ENCODE measurements at places on chromosomes 11 and 22.

DNA sequence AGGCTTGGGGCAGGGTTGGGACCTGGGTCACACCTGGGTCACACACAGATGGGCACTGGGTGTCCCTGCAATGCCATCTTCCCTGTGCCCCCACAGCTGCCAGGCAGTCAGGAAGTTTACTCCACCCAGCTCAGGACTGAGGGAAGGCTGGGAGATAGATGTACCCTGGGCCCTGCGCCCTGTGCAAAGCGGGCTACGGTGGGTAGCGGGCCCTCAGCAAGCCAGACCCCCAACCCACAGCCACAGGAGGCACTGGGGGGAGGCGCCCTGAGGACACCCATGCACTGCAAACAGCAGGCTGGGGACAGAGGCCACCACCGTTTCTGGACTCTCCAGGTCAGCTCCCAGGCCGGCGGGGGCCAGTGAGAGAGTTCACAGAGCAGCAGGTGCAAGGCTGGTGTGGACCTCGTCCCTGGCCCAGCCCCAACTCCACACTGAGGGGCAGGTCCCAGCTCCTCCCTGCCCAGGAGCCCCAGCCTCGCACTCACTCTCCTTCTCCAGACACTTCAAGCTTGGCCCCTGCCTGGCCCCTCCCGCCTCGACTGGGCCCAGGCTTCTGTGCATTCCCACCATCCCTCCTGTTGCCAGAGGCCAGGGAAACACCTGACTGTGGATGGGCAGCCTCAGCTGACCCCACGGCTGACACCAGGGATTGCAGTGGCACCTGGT, 4.9 kb downstream of the DUSP8 start:
- DNase-seq = no peak

DNA sequence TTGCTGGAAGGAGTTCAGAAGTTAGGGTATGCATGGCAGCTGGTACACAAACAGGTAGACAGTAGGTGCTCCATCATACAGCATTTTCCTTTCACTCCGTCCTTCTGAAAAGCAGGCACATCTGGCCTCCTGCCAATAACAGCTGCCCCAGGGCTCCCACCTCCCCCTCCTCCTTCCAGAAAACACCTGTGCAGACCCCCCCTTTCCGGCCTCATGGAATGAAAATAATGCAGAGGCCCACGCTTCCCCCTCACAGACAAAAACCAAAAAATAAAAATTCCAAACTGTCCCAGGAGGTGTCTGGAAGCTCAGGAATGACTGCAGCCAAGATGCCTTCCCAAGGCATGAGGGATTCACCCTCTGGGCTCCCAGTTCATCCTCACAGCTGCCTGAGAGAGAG, 185.5 kb downstream of the MN1 start:
- DNase-seq = no peak

DNA sequence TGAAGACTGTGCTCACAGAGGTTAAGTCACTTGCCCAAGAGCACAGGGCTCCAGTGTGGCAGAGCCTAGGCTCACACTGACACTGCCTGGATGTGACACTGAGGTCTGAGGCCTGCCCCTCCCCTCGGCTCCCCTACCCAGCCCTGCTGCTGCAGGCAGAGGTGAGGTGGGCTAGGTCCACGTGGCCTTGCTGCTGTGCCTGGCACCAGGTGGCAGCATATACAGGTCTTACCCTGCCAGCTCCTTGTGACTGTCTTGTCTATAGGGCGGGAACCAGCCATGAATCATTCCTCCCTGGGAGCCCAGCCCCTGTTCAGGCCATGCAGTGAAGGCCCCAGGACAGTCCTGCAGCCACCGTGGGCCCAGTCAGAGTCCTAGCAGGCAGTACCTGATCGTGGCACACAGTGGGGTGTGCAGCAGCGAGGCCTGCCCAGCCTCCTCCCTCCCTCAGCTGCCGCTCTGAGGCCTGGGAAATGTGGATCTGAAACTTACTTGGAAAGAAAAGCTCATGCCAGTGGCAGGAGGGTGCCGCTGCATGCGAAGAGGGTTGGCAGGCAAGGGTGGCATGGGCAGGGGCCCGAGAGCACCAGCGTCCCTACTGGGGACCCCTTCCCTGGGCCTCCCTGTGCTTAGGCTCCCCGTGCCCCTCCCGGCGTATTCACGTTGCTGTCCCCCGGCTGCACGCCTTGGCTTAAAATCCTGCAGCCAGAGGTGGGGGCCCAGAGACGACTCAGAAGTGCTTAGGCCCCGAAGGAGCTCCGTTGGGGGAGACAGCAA, 1.2 kb upstream of the CERK start:
- DNase-seq = peak; percentile 67

DNA sequence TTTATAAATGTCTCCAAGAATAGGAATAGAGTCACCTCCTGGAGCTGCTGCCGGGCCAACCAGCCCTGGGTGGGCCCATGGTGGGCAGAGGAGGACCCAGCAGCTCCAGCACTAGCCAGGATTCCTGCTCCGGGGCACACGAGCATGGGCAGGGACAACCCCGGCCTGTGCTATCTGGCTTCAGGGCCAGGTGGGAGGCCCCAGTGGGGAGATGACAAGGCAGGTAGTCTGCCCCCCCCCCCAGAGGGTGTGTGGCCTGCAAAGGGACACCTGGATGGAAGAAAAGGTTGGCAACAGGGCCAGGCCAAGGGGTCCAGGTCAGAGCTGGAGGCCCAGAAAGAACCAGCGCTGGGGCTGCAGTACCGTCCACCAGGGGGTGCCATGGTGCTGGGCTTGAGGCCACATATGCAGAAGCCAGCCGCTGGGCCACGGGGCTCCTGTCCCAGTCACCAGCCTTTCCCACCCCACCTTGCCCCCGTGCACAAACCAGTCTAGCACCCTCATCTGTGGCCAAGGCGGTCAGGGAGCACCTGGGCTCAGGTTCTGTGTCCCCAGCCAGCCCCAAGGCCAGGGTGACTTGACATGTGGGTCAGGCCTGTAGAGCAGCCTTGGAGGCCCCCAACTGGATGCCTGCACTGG, 3.4 kb downstream of the TSPAN32 start:
- DNase-seq = peak; percentile 43

DNA sequence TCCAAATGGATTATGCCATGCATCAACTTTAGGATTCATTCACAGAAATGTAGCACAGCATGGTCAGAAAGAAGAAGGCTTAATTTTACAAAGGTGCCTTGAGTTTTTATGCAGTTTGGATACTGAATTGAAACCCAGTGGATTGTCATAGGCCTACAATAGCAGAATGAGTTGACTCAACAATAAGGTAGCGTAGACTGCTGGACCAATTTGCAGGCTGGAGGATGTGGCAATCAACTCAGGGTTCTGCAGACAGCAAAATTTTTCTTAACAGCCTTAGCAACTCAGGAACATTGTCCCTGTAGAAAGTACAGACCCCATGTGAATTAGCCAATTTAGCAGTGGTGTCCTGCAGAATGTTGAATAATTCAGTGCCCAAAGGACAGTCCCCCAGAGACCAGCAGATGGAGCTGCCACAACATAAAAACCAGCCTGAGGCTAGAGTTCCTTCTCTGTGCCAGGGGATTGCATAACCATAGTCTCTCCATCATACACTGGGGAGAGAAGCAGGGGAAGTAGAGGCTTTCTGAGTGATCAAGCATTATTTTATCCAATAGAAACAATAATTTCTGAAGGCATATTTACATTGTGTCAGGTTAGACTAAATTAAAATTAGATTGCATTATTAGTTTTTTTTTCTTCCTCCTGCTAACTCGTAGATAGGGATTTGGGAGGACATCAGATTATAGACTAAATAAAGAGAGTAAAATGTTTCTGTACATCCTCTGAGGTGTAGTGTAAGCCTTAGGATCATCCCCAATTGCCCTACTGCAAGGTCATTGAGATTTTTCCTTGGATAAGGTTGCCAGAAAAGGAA, 20.3 kb upstream of the MRPL17 start:
- peak; percentile 72 for DNase-seq

- no peak for DNase-seq
These were observed 68.4 kb downstream of the TRAF6 start for GRCh38 chr11:36441610-36442208.

GRCh38 chr11:7546324-7546791, 32.6 kb downstream of the PPFIBP2 start:
- no peak for DNase-seq

DNA sequence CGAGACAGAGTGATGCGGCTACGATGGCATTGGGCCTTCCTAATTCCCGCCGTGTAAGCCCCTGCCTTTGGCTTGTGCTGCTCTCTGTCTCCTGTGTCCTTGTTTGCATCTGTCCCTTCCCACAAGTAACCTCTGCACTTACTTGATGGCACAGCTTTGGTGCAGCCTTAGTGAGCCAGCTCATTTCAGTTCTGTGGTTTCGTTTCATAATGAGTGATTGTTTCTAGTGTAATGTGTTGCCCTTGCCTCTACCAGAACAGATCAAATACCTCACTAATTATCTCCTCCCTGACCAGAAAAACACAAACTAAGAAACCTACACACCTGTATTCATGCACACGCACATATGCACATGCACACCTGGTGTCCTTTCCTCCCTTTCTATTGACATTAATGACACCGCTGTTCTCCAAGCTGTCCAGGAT, 58.8 kb downstream of the GRK3 start:
- DNase-seq = no peak

DNA sequence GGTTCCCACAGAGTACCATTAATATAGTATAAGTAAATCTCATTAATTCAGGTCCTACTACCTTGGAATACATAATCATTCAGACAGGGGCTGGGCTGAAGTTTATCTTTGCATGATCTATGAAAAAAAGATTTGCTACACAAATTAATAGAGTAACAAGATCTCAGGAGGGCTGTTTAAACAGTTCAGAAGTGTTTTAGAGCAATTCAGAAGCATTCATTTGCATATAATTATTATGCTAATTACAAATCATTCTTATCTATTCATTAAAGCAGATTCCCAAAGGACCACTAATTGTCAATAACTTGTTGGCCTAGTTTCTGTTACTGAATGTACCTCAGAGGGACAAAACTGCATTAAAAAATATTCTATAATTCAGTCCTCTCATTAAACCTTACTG, 40.5 kb downstream of the PITPNB start:
- DNase-seq = no peak

GRCh38 chr11:30317030-30317429, 5.9 kb upstream of the ARL14EP start:
- DNase-seq = no peak

DNA sequence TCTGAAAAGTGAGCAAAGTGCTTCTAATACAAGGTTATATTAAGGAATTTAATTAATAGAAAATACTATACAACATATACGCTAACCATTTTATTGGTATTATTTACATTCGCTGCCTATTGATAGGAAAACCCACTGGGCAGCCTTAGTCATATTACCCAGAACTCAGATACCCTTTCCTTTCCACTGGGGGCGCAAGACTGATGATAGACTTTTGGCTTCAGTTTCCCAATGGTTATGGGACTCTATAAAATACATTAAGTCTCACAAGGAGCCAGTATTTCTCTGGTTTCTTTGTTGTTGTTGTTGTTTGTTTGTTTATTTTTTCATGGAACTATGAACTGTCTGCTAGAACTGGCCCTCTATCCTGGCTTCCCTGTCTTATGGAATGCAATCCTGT, 471.1 kb upstream of the KIRREL3 start:
- DNase-seq = no peak

GRCh38 chr11:69403556-69404215, 77.8 kb upstream of the LINC01488 start:
- DNase-seq = no peak

DNA sequence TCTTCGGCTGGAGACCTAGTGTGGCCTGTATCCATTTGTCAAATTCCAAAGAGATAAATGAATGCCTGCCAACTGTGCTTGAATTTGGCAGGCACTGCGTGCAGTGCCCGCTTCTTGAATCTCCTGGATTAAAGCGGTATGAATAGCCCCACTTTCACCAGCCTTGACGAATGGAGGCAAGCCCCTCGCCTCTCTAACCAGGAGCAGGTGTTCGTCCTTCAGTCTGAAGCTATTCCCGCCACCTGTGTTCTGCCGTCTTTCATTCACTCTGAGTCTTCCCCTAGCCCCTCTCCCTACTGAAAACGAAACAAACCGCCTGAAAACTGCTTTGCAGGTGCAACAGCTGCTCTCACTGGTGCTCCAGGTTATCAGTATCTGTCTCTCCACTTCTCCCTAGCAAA, 11.2 kb downstream of the NLRP14 start:
- DNase-seq = no peak

- DNase-seq = no peak
These were observed 12.9 kb downstream of the LRRC4C start for GRCh38 chr11:41446566-41446965.

GRCh38 chr11:99934008-99934407, 753.1 kb upstream of the ARHGAP42 start:
- no peak for DNase-seq
